Activated gamma-delta T cell treated with Interleukin-2 at 50 U/mL for 16 hours (primary cell): ENCODE measurements at places on chromosomes 2 and 18.

- DNase-seq = no peak
Observed at GRCh38 chr2:148255929-148256328, 235.0 kb downstream of the MBD5 start.

GRCh38 chr2:178280244-178280852, 86.0 kb downstream of the OSBPL6 start:
- peak; percentile 33 for DNase-seq

DNA sequence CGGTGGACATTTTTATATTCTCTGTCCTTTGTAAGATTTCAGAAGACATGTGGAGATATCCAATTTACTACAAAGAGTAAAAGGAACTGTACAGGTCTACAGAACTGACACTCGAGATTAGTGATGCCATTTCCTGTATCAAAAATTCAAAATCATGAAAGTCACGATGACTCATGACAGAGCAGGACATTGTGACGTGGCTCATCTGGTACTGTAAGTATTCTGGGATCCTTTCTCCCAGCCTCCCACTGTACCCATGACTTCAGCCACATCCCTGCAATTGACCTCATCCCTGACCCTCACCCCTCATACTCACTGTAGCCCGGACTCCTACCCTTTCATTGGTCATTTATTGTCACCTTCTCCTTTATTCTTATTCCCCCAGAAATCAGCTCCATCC, 736.5 kb downstream of the EPHA4 start:
- no peak for DNase-seq

- DNase-seq = no peak
Observed at GRCh38 chr2:287911-288757, at the start of gene ALKAL2. Gene ALKAL2 (minus strand): TSS chr2:288091. CDS start chr2:287835, 256 bp downstream.

GRCh38 chr2:207122651-207123334, 43.0 kb downstream of the KLF7 start:
- no peak for DNase-seq
